Stimulated activated CD4-positive, alpha-beta T cell treated with anti-CD3 and anti-CD28 coated beads, Interleukin-15, amount 100 ng/mL, for 48 hours (primary cell): ENCODE measurements at places on chromosomes 7 and 10.

- peak; percentile 38 for DNase-seq
These were observed 38.9 kb upstream of the GDF10 start for GRCh38 chr10:47261121-47261520.

- DNase-seq: no peak
These were observed 97.7 kb downstream of the CREB5 start for GRCh38 chr7:28510026-28510369.

- no peak for DNase-seq
These were observed 56.3 kb upstream of the ZNF92 start for GRCh38 chr7:65317372-65317771.

DNA sequence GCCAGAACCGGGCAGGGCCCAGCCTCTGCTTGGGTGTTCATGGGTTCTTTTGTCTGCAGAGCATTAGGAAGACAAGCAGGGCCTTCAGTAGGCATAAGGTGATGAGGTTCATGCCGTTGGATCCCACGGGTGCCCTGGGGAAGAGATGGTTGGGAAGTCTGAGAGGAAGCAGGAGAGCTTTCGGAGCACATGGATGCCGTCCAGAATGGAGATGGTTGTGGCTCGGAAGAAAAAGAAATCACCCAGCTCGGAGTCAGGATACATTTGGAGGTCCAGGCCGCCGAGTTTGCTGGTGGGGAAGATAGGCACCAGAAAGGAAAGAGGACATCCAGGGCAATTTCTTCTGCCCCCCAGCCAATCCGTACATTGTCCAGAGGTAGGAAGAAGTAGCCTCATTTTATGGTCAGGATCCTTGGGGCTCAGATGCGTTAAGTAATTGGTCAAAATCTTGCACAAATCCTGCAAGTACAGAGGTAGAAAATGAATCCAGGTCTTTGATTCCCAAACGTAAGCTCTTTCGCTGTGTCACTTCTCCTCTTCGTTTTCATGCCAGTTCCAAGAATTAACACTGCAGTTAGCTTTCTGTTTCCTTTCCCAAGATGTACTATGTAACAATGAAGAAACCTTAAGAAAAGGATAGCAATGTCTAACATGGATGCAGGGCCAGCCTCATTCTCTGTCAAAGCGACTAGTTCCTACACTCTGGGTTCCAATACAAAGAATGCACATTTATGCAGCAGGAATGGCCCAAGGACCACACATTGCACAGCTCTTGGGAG lies 147.8 kb upstream of the KLF6 start:
- DNase-seq: no peak

DNA sequence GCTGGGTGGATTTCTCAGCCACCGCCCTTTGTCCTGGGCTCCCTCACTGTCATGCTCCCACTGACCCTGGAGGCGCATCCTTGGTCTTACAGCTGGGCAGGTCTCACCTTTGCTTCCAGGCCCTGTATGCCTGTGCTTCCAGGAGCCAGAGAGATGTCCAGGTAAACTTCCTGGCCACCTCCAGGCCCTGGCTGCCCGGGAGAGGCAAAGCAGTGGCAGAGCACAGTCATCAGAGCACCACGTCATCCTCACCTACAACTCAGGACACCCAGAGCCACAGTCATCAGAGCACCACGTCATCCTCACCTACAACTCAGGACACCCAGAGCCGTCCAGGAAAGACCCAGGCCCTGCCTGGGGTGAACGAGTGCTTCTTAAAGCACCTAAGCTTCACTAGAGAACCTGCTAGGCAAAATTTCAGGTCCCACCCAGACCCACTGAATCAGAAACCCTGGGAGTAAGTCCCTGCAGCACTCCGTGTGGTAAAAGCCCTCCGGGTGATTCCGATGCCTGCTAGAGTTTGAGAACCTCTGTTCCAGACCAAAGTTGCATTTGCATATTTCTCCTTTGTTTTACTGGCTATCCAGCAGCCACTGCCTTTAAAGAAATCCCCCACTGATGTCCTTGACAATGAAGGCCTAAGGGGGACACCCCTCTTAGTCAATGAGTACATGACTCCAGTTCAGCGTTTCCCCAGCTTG lies 62.3 kb downstream of the DLG5 start:
- no peak for DNase-seq

DNA sequence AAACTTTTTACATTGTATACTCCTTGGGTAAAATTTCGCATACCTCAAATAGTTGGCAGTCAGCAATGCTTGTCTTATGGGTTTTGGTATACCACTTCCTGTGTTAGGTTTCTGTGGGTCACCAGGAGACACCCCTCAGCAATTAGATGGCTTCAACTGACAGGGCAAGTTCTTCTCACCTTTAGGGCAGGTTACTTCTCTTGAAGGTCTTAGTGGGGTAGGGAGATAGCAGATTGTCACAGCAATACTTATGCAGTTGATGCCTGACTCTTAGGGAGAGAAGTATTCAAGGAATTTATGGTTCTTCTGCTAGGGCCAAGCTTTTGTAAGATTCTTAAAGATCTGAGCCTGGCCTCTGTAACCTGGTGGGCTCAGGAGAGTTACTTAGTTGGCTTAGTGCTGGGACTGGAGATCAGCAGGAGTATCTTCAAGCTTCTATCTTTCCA lies 42.9 kb downstream of the MKLN1 start:
- DNase-seq: no peak

DNA sequence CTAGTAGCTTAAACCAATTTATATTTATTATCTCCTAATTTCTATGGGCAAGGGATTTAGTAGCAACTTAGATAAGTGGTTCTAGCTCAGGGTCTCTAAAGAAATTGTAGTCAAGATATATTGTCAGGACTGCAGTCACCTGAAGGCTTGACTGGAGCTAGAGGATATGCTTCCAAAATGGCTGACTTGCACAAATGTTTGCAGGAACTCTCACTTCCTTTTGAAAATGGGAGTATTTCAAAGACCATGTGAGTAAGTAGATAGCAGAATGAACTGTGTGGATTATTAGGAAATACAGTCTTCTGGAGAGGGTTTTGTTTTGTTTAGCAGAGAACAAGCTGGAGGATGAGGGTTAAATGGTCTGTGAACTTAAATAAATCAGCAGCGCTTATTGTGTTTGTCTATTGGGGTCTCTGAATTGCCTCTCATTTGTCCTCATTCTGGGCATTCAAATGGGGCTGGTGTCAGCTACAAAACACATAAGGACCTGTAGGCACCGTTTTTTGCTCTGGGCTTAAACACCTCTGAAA lies 524.6 kb downstream of the LRMDA start:
- no peak for DNase-seq

GRCh38 chr7:89607792-89608191 lies 546.5 kb upstream of the STEAP1 start:
- DNase-seq: no peak

- DNase-seq: no peak
These were observed 60.2 kb upstream of the PODXL start for GRCh38 chr7:131616487-131617200.

- no peak for DNase-seq
These were observed 50.8 kb downstream of the CH25H start for GRCh38 chr10:89156161-89156835.
